ENCODE measurements at places on chromosomes 11 and 22.

GRCh38 chr22:49525801-49526535 is 301.7 kb downstream of the BRD1 start:
- DNase-seq, result no peak

- no peak for DNase-seq
These were observed 25.4 kb upstream of the SORL1 start for GRCh38 chr11:121426476-121427399.

- DNase-seq, result no peak
These were observed 65.5 kb downstream of the C11orf91 start for GRCh38 chr11:33635161-33635560.

GRCh38 chr11:68372114-68372513 is 59.7 kb downstream of the LRP5 start:
- DNase-seq, result no peak

- no peak for DNase-seq
These were observed 67.3 kb upstream of the CREB3L1 start for GRCh38 chr11:46210133-46210636.

DNA sequence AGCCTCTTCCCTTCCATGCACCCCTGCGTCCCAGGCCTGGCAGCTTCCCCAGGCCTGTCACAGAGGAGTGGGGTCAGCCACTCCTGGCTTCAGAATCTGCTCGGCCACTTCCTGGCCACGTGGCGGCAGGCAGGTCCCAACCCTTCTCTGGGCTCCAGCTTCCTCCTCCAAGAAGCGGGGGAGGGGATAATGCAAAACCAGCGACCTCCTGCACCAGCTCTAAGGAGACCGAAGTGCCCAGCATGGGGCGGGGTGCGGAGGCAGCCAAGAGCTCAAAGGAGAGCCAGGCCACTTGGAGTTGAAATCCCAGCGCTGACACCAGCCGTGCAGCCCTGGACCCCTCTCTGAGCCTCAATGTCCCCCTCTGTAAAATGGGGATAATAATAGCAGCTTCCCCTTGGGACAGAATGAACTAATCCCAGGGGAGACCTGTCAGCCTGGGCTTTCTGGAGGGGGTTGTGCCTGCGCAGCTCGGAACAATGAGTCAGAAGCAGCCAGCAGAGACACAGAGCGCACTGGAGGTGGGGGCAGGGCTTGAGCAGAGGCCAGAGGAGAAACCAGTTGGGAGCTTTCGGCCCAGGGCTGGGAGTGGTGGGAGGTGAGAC is 22.8 kb upstream of the PICK1 start:
- no peak for DNase-seq

DNA sequence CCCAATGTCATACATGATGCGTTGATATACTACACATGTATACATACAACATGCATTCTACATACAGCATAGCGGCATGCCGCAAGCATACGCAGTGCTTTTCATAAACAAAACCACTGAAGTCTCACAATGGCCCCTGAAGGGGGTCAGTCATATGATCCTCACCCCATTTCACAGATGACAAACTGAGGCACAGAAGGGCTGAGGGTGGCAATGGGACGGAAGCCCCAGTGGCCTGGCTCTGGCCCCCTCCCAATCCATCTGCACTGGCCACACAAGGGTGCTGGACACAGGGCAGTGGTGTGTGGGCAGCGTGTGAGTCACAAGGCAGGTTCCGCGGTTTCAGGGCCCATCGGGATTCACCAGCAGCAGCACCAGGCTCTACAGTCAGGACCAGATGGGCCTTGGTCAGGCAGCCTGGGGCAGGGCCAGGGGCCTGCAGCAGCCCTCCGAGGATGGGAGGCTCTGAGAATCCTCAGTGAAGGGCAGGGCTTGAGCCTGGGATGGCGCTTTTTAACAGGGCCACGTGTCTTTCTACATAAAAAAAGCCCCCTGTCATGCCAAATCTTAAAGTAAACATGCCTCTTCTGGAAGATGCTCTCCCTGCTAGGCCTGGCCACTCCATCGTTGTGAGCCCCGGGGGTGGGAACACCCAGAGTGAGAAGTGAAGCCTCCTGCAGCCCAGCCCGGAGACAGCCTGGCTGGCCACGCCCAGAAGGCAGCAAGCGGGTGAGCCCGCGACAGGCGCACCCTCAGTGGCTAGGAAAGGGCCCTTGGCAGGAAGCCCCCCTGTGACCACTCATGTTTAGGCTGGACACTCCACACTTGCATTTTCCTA is 206.5 kb downstream of the CTTN start:
- no peak for DNase-seq

DNA sequence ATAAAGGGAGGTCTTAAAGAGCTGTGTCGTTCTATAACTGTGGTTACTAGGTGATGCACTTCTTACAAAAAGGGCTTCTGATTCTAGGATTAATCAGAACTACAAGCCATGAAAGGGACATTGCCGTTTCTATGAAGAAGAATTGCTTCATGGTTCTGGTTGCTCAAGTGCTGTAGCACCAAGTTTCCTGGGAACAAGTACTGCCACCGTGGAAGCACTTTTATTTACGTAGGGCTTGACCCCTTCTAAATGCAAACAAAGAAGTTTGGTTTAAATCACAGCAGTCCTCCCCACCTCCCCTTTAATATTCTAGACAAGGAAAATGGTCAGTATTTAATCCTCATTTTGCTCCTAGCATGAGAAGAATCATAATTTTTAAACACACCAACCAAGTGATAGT is 9.8 kb downstream of the YAP1 start:
- DNase-seq, result no peak

GRCh38 chr11:110473706-110474105 is 44.0 kb downstream of the FDX1 start:
- no peak for DNase-seq

- peak; percentile 38 for DNase-seq
These were observed 711 bp downstream of the FDX1 start for GRCh38 chr11:110430267-110431050.

GRCh38 chr11:113615098-113615497 is 91.0 kb downstream of the TMPRSS5 start:
- peak; percentile 10 for DNase-seq

GRCh38 chr11:5705688-5706087 is 16.1 kb downstream of the TRIM22 start:
- DNase-seq, result no peak

GRCh38 chr11:78645226-78646202 is 70.8 kb upstream of the NARS2 start:
- peak; percentile 73 for DNase-seq

DNA sequence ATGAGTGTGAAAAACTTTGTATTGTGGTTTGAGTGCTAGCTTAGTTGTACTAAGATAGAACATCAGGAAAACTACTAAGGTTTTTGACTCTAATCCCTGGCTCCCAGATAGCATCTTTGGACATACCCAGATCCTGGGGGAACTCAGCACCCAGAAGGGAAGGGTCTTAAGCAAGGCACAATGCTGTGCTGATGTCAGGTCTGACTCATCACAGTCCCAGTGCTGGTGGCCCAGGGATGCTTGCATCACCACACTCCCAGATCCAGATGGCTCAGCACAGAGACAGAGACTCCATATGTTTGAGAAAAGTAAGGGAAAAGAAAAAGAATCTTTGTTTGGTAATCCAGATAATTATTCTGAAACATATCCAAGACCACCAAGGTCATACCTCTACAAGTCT is 18.3 kb upstream of the OR56A3 start:
- no peak for DNase-seq

- DNase-seq, result no peak
These were observed 19.5 kb upstream of the TESMIN start for GRCh38 chr11:68770781-68771180.

- DNase-seq, result no peak
These were observed 79.0 kb downstream of the LARGE2 start for GRCh38 chr11:46001448-46001914.

DNA sequence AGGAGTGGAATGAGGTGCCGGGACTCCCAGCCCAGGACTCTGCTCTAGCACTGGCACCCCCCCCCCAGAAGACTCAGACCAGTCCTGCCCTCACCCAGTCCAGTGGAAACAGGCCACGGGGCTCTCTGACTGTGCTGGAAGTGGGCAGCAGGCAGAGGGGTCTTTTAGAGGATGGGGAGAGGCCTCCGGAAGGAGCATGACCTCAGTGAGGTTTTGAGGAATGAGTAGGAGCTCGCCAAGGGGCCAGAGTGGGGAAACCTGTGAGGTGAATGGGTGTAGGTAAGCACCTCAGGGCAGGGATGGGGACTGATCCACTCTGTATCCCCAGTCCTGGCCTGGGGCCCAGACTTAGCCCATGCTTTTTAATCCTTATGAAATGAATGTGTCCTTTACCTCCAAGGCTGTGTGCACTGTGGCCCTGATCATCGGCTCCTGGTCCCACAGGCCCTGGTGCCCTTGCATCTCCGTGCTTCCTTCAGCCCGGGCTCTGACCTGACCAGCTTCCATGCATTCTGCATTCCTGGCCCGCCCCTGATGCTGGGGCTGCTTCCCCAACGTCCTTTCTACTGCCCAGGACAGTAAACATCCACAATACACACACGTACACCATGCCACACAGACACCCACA is 24.4 kb upstream of the RFPL3 start:
- no peak for DNase-seq

GRCh38 chr22:43901976-43902643 is 10.3 kb upstream of the PNPLA5 start:
- no peak for DNase-seq

DNA sequence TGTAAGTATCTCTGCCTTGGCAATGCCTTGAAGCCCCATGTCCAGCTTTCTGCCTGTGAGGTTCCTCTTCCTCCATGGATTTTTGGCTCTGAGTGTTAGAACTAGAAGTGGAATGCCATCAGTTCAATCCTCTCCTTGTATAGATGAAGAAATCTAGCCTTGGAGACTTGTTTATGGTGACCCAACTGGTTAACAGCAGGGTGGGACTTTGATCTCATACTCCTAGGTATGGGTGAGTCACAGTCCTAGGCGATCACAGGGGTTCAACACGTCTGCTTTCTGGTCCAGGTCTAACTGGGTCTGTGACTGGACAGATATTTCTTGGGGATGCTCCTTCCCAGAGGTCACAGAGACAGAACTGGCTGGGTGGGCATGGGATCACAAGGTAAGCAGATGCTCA is 9.2 kb upstream of the MTFP1 start:
- DNase-seq, result no peak

DNA sequence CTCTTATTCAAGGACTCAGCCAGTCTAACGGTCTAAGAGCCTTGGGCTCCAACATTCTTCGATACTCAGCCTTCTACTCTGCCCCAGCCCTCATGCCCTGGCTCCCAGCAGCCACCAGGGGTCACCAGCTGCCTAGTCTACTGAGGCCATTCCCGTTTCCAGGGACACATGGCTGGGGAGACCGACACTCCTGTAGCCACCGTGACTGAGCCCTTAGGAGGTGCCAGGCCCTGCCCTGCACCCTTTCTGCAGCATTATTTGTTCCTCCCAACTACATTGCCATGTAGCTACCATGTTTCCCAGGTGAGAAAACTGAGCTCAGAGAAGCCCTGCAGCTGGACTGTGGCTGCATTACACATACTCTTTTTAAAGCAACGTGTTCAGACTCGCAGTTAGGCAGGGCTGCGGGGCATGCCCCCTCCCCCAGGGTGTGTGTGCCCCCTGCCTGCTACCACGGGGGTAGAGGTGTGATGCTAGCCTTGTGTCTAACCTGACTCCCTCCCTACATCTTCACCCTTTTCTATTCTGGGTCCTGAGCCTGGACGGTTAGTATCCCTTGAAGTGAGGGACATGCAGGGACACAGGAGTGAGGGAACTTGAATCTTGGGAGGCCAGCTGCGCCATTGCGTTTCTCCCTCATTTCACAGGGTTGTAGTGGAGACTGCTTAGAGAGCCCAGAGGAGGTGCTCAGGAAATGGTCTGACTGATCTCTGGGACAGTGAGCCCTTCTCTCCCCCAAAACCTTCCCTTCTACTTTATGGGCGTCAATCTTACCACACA is 17.5 kb downstream of the ATG16L2 start:
- peak; percentile 78 for DNase-seq

GRCh38 chr11:46333394-46333947 is 13.8 kb upstream of the DGKZ start:
- no peak for DNase-seq

DNA sequence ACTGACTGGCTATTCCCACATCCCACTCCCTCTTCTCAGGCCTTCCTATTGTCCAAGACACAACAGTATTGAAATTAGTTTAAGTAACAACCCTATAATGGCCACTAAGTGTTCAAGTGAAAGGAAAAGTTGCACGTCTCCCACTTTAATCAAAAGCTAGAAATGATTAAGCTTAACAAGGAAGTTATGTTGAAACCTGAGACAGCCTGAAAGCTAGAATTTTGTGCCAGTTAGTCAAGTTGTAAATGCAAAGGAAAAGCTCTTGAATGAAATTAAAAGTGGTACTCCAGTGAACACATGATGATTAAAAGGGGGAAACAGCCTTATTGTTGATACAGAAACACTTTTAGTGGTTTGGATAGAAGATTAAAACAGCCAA is 332.7 kb downstream of the CASP12 start:
- no peak for DNase-seq

GRCh38 chr11:70033711-70034070 is 44.4 kb upstream of the ANO1 start:
- no peak for DNase-seq

DNA sequence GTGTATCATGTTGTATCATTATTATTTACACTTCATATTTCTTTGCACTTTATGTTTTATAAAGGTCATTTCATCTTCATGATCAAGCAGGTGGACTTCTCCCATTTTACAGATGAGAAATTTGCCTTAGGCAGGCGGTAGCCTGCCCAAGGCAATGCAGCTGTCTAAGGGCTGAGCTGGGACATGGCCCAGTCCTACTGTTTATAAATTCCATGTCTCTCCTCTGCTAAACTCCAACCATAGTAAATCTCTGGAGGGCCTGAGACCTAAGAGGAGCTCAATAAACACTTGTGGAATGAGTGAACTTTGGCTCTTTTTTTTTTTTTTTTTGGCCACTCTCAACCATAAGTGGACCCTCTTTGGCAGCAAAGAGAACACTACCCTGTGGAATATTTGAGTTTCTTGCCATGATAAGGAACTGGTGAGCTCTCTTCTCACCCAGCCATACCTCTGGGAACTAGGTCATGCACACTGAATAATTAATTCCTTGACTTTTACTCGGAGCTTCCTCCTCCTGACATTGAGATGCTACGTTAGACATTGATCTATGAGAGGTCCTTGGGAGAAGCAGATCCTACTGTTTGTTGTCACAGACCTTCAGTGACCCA is 29.9 kb downstream of the MICAL2 start:
- DNase-seq, result no peak

- DNase-seq, result no peak
These were observed 12.1 kb downstream of the TRPM5 start for GRCh38 chr11:2432171-2432621.

DNA sequence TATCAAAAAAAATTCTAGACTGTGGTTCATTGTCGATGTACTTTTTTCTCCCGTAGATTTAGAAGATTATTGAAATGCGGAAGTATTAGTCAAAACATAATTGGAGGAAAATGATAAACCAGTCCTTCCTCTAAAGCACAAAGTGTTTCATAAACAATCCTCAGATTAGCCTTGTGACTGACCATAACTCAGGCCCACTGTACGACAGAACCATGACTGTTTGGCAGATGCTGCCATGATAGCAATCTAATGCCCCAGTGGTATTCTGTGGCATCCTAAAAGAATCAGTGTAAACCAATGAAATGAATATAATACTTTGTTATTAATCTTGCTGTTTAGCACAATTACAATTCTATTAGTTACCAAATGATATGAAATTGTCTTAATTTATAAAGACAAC is 127.0 kb upstream of the CTSC start:
- DNase-seq, result no peak

GRCh38 chr11:111911563-111912401 is at the start of gene CRYAB:
Gene CRYAB, minus strand, starts transcription at chr11:111911770. Its CDS starts 46 bp downstream, at chr11:111911724.
- no peak for DNase-seq

Measured in NCI-H2081 (cell line).